ENCODE measurements at places on chromosomes 4 and X.

GRCh38 chr4:69122476-69122875 lies 26.2 kb downstream of the UGT2B7 start:
- no peak for DNase-seq

- DNase-seq = no peak
Observed at GRCh38 chr4:108820492-108821350, 57.9 kb upstream of the ETNPPL start.

DNA sequence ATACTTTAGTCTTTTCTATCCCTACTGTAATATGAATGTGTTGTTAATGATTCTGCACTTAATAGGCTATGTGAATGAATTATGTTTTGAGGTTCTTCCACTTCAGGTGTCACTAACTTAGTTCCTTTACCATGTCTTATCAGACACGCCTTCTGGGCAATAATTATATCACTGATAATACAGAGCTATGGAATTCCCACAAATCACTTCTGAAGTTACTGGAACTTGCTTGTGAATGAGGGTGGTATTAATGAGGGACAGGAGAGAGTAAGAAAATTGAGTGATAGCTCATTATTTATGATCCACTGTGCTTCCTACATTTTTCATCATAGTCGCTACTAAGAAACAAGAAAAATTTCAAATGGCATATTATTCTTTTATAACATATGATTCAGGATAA lies 130.0 kb downstream of the PDLIM5 start:
- DNase-seq = no peak

GRCh38 chrX:40307871-40308270 lies 210.1 kb upstream of the BCOR start:
- no peak for DNase-seq

GRCh38 chr4:62439051-62439450 lies 1238.9 kb downstream of the ADGRL3 start:
- no peak for DNase-seq

- no peak for DNase-seq
Observed at GRCh38 chr4:139734201-139734874, 68.7 kb downstream of the MGST2 start.

- no peak for DNase-seq
Observed at GRCh38 chrX:119552508-119552907, 12.7 kb downstream of the STEEP1 start.

DNA sequence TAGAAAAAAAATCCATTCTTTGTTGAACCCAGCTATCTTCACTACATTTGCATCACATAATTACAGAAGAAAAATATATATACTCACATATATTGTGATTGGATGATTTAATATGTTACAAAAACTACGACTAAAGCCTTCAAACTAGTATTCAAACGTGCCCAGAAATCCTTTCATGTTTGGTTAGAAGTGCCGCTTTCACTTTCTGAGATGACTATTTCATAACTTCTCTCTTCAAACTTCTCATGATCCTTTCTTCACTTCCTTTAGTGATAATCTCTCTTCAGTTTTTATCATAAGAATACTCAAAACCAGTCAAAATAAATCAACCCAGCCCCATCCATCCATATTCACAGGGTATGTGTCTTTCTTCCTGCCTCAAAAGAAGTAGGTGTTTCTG lies 50.8 kb upstream of the NAF1 start:
- no peak for DNase-seq

DNA sequence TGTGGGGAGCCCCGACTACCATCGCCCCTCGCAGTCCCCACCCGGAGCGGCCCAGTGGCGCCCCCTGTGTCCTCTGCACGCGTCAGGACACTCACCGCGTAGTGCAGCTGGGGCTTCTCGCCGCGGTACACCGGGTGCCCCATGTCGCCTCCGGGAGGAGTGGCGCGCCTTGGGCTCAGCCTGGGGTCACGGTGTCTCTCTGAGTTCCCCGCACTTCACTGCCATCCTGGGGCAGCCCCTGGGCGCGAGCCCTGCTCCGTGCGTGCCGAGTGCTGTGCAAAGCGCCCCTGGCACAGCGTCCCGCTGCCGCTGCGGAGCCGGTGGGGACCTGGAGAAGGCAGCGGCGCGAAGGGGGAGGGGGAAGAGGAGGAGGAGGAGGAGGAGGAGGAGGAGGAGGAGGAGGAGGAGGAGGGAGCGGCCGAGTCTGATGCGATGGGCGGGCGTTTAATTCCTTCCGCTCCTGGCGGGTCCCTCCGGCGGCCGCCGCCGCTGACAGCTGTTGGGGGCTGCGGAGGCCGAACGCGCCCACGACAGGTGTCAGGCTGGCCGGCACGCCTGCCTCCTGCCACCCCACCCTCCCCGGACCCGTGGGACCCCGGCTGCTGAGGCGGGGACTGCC lies 134.3 kb downstream of the AMELX start:
- DNase-seq = no peak

DNA sequence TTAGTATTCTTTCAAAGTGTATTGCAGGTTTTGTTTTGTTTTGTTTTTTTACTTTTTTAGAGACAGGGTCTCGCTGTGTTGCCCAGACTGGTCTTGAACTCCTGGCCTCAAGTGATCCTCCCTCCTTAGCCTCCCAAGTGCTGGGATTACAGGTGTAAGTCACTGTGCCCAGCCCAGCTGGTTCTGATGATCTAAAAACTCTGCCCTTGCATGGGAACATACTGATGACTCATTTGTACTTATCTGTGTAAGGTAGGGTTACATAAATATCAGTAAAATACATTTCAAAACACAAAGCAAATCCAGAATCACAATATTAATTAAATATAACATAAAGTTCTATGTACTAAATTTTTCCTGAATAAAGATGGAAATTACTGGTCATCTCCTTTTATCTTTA lies 7.4 kb upstream of the SLC9B1 start:
- no peak for DNase-seq

- DNase-seq = peak; percentile 1
Observed at GRCh38 chr4:20456407-20456806, 204.7 kb downstream of the SLIT2 start.

DNA sequence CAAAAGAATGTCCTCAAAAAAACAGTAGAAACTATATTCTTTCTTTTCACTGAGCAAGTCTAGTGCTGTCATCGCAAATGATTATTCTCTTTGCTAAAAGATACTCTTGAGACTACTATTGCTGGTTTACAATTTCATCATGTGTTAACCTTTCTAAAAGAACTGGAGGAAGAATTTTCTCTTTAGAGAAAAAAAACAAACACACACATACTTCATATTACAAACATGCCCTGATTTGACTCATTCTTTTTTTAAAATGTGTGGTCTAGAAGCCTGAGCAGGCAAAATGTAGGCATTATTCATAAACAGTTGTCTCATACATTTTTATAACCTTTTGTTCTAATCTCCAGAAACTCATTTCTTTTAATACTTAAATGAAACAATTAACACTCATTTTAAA lies 60.6 kb upstream of the FAT4 start:
- no peak for DNase-seq

DNA sequence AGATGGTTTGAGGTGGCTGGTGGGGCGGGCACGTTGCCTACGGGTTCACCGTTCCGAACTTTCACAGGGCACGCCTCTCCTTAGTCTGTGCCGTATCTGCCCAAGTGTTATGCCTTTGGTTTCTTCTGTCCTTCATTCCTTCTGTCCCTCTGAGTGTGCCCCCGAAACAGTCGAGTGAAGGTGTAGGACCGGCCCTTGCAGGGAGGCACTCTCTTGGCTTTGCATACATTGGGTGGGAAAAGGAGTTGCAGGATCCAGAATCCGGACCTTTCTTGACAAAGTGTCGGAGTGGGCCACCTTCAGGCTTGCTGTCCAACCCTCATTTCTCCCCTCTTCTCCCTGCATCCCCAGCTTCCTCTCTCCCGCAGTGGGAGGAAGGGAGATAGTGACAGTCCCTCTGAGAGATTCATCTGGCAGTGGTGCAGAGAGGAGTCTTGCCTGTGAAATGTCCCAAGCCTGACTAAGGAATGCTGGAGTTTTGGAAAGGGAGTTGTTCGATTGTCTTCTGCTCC lies 569 bp downstream of the ARFIP1 start:
- no peak for DNase-seq

DNA sequence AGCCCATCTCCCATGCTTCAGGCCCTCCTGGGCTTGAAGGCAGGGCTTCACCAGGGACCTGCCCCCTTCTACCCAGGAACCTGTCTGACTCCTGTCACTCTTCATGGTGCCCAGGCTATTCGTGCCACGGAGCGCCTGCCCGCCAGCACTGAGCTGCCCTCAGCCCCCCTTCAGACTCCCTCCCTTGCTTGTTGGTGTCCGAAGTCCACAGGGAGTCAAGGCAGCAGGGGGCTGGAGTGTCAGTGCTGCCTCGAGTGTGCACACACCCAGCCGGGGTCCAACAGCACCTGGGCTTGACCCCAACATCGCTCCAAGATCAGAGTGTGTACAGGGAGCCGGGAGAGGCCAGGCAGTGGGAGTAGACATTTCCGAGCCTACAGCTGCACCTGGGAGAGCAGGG lies 59.8 kb downstream of the TBCK start:
- no peak for DNase-seq

GRCh38 chr4:139458999-139459398 lies 5.1 kb downstream of the RAB33B start:
- DNase-seq = no peak

DNA sequence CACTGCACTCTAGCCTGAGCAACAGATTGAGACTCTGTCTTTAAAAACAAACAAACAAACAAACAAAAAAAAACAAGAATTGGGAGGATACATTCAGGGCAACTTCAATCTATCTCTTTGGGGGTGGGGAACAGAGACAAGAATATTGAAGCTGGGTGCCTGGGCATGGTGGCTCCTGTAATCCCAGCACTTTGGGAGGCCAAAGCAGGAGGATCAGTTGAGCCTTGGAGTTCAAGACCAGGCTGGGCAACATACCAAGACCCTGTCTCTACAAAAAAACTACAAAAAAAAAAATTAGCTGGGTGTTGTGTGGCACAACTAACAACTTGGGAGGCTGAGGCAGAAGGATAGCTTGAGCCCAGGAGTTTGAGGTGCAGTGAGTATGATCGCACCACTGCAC lies 1.2 kb downstream of the LETM1 start:
- DNase-seq = no peak

DNA sequence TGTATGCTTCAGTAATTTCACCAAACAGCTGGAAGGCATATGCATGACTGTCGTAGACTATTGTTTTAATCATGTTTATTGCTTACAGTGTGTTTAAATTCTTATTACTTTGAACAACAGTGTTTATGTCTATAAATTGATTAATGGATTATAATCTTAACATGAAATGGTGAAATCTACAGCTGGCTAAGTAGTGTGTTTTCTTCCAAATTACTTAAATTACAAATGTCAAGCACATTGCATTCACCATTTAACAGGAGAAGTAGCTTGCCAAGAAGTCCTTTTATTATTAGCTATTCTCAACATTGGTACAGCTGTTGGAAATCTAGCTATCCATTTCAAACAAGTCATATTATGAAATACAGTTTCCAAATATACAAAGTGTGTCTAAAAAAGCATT lies 849.3 kb upstream of the PCDH10 start:
- no peak for DNase-seq

DNA sequence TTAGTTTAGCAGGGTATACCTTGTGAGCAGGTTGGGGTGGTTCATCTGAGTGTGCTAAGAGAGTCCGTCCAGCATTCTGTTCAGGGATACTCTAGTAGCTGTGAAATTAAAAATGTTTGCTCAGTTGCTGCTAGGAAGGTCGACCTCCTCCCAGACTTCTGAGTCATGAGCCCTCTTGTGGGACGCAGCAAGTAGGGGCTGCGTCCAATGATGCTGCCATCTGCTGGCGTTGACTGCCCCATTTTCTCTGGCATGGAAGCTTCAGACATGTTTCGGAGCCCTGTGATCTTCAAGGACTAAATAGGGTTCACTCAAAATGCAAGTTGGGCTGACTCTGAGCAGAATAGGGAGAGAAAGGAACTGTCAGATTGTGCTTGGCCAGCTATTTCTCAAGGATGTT lies 201.0 kb upstream of the ARSJ start:
- no peak for DNase-seq

DNA sequence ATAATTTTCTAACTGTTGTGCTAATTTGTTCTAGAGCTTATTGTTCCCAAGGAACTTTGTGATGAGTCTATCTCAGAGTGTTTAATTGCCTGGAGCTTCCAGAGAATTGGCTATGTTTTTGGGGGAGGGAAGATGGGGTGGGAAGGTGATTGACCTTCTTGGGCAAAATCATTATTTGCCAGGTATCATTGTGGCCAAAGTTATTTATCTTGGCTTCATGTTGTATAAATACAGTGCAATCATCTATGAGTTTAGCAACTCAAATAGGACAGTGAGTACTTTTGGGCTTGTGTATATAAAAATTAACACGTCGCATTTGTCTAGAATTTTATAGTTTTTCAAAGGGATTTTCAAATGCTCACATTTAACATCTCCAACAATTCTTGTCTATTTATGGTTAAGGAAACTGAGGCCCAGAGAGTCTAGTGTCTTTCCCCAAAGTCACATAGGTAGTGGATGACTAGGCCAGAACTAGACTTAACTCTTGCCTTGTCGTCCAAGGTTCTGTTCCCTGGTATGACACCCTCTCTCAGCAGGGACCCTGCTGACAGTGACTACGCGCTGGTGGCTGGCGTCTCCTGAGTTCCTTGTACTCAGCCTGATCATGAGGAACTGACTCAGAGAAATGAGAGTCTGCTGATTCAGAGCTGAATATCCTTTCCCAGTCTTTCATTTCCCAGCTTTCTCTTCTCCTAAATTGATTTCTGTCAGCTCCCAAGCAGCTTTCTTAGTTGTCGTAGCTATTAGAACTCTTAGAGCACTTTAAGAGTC lies 27.7 kb downstream of the FNIP2 start:
- no peak for DNase-seq

DNA sequence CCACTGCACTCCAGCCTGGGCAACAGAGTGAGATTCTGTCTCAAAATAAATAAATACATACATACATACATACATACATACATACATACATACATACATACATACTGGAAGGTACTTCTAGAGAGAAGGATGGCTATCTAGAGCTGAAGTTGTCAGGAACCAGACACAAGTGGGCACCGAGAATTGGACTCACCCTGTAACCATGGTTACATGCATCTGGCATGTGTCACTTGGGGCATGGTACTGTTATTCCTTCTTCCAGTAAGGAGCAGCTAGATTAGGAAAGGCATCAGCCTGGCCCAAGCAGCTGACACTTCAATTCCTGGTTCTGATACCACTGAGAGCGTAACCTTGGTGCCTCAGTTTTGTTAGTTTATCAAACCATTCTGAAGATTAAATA lies 127.1 kb downstream of the SH3KBP1 start:
- DNase-seq = no peak

DNA sequence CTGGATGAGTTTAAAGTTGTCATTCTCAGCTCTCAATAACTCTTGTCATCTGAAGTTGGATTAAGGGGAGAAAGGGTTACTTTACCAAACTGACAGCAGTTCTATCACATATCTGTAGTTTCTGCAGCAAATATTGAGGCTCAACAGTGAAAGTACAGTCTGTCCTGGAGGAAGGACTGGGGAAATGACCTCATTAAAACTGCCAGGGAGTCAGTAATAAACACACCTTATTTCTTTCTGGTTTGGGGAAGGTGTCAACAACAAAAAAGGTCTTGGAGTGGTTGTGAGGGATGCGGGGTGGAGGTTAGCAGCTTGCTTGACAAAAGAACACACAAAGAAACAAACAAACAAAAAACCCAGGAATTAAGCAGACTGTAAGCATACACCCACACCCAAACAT lies 1418.0 kb downstream of the STIM2 start:
- DNase-seq = no peak

All from DMS153 (cell line).